Astrocyte of the spinal cord (primary cell): ENCODE measurements at places on chromosomes 5 and 9.

DNA sequence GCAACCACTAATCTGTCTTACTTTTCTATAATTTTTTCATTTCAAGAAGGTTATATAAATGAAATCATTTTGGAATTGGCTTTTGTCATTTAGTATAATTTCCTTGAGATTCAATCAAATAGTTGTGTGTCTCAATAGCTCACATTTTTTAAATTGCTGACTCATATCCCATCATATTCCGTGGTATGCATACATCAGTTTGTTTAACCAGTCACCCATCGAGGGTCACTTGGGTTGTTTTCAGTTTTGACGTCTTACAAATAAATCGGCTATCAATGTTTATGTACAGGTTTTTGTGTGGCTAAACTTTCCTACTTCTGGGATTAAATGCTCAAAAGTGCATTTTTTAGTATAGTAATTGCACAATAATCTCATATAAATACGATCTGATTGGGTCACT is 185.5 kb downstream of the TAF11L14 start:
- DNase-seq: peak; percentile 46

GRCh38 chr9:106526716-106527204 is 336.2 kb upstream of the ZNF462 start:
- no peak for DNase-seq

DNA sequence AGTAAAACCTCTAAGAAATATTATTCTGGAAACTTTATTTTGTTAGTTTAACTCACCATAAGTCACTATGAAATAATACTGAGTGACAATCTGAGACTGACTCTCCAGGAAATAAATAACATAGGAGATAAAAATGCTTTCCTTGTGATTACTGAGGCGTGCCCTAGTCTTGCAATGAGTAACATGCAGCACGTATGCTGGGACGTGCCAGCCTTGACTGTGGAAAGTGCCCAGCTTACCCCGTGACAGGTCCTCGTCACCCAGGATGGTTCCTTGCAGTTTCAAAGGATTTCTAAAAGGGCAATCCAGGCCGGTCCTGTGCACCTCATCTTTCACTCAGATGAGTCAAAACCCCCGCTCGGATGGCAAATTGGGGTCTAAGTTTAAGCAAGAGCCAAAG is 720.8 kb upstream of the ADAMTS16 start:
- no peak for DNase-seq

GRCh38 chr5:178216779-178217178 is 12.4 kb downstream of the HNRNPAB start:
- DNase-seq: no peak

GRCh38 chr5:168052686-168053085 is 238.8 kb upstream of the WWC1 start:
- DNase-seq: no peak

DNA sequence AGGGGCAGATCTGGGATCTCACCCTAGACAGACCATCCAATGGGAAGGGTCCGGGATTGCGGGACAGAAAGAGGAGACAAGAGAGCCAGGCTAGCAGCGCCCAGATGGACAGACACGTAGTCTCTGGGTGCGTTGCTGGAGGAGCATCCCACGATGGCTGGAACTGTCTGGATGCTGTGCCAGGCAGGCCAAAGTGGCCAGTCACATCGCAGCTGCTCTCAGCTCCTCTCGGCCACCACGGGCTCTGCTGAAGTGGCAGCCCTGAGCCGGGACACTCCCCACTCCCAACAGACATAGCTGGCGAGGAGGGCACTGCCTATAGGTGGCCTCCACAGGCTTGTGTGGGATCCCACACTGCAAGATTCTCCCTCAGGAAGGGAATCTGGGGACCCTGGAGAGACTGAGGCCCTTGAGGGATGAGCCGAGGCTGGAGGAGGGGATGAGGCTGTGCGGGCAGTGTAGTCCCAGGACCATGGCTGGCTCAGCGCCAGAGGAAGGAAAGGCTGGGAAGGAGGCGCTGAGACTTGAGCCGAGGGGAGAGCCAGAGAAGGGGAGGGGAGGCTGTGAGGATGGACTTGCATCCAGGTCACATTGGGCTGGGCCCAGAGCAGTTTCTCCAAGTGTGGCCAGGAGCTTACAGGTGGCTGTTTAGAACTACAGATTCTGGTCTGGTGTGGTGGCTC is 10.3 kb upstream of the WDR5 start:
- no peak for DNase-seq

DNA sequence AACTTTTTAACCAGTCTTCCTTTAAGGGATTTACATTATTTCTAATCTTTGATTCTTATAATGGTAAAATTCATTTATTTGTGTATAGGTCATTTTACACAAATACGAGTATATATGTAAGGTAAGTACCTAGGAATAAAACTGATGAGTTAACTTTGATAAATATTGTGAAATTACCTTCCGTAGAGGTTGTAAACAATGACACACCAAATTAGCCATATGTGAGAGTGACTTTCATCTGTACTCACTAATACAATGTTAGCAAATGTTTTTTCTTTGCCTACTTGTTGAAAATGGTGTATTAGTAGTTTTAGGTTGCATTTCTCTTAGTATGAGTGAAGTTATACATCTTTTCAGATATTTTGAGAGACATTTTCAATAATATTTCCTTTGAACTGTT is 42.6 kb upstream of the TSLP start:
- DNase-seq: no peak
